ENCODE measurements at places on chromosomes 7 and 10.

DNA sequence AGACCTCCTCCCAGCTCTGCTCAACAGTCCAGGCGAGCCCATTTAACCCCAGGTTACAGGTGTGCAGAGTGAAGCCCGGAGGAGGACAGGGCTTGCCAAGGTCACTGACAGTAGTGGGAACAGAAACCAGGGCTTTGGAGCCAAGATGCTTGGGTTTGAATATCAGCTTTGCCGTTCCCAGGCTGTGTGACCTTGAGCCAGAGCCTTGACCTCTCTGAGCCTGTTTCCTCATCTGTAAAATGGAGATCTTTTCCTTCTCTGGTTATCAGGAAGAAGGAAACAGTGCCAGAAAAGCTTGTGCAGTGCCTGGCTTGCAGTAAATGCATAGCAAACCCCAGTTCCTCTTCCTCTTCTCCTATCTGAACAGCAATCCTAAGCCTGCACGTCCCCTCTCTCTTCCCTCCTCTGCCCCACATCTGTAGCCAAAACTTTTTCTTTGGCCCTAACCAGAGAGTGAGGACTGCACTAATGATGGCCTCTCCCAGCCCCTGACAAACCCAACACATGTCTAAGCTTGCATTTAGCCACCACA lies 21.4 kb upstream of the MLXIPL start:
- no peak for DNase-seq

GRCh38 chr10:492836-493235 lies 196.6 kb downstream of the DIP2C start:
- no peak for DNase-seq

GRCh38 chr10:109698086-109698485 lies 225.2 kb downstream of the XPNPEP1 start:
- no peak for DNase-seq

DNA sequence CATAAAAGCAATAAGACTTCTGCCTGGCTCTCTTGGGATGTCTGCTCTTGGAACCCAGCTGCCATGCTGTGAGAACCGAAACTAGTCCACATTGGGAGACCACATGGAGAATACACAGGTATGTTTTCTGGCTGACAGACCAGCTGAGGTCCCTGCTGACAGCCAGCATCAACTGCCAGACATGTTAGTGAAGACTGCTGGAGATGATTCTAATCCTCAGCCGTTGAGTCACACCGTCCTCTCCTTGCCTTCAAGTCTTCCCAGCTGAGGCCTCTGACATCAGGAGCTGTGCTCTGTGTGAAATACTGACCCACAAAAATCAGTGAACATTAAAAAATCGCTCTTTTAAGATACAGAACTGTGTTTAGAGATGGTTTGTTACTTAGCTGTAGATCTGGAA lies 36.9 kb upstream of the AGR2 start:
- no peak for DNase-seq

GRCh38 chr7:100612730-100613390 lies 520 bp downstream of the MOSPD3 start:
- DNase-seq: no peak

- no peak for DNase-seq
Measured at GRCh38 chr7:30907527-30908267, 4.0 kb upstream of the AQP1 start.

DNA sequence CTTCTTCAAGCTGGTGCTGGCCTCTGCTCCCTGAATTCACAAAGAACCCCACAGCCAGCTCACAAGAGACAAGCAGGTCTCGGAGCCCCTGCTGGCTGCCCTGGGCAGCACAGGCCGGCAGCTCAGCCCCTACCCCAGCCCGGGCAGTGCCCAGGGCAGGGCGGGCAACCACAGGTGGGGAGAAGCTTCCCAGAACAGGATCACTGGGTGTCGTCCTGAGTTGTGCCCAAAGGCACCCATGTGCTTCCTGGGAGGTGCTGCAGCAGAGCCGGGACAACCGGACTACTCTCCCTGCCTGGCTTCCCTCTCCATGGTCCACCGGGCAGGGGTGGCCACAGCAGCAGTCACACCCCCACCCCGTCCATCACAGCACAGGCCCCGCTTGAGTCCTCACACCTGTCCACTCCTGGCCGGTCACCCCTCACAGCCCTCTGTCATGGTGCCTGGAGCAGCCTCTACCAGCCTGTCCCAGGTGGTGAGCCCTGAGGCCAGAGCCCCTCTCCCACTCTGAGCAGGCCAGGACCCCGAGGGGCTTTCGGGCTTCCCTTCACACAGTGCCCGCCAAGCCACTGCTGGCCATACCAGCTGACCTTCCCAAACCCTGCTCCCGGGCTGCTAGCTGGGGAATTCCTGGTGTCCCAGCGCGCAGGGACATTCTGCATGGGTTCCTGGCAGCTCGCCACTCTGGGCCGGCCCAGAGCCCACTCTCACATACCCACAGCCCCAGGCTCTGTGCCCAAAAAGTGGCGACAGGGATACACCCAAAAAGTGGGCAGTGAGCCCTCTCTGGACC lies 3.1 kb downstream of the RASGEF1A start:
- no peak for DNase-seq

DNA sequence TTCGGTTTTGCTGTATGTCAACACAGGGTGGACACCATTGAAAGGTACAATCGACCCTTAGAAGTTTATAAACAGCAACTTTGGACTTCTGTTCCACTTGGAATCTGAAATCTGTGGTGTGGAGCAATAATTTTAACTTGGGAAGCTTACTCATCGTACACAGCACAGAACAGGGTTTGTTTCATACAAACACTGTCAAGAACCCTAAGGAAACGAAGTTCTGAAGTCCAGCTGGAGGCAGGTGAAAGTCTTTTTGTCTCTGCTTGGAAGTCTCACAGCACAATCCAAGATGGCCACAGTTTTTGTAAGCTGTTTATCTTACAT lies 31.5 kb downstream of the NMT2 start:
- DNase-seq: no peak

- DNase-seq: no peak
Measured at GRCh38 chr10:117616179-117616578, 73.6 kb downstream of the EMX2 start.

DNA sequence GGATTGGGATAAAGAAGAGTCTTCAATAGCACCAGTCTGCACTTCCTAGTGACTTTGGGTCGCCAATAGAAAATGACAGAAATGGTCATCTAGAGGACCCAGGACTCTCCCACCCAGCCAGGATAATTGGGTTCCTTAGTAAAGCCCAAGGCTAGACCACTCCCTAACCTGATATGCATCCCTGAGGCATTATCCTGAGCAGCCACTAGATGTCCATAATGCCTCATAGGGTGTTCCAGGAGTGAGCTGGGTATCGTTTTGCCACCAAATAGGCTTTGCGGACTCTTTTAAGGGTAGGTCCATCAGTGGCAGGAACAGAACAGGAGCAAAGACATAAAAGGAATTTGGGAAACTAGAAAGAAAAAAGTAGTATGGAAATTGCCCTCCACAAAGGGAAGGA lies 4.5 kb upstream of the LRRC4 start:
- no peak for DNase-seq

GRCh38 chr10:86390337-86391120 lies 23.9 kb upstream of the GRID1 start:
- DNase-seq: no peak

GRCh38 chr10:91289305-91289704 lies 68.8 kb downstream of the PCGF5 start:
- DNase-seq: no peak
